D721Med (cell line): ENCODE measurements at places on chromosomes 12 and 14.

DNA sequence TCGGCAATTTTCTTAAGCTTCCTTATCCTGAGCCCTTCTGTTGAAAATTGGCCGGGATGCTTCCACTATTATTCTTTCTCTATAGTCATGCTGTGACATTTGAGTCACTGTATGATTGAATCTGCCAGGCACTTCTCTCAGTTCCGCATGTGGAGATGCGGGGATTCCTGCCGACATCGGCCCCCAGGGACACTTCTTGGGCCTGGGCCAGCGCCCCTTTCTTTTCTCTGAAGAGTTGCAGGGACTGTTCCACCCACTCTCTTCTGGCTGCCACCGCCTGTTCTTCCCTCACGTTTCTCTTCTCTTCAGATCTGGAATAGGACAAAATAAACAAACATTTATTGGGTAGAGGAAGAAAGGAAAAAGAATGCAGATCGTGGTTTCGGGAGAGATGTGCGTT, 310.1 kb downstream of the ETNK1 start:
- DNase-seq, result no peak

GRCh38 chr12:27332407-27332713, 276 bp upstream of the BMAL2 start:
- DNase-seq, result no peak

GRCh38 chr12:64808110-64808509, 16.3 kb upstream of the TBC1D30 start:
- no peak for DNase-seq

GRCh38 chr14:64561631-64562030, 11.9 kb downstream of the PPP1R36 start:
- DNase-seq, result no peak

DNA sequence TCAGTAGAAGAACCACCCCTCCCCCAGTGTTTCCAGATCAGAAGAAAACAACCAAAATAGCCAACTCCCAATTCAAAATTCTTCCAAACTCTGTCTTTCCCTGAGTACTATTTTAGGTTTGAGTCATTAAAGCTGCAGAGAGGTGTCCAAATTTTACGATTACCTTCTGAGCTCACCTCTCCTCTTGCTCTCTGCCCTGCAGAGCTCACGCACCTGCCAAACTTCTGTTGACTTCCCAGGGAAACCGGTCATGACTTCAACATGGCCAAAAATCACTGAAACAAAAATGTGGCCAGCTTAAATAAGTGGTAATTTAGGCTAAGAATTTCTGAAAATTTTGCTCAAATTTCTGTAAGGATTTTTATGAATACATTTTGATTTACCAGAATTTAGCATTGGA, 70.9 kb upstream of the OTX2 start:
- DNase-seq, result no peak

DNA sequence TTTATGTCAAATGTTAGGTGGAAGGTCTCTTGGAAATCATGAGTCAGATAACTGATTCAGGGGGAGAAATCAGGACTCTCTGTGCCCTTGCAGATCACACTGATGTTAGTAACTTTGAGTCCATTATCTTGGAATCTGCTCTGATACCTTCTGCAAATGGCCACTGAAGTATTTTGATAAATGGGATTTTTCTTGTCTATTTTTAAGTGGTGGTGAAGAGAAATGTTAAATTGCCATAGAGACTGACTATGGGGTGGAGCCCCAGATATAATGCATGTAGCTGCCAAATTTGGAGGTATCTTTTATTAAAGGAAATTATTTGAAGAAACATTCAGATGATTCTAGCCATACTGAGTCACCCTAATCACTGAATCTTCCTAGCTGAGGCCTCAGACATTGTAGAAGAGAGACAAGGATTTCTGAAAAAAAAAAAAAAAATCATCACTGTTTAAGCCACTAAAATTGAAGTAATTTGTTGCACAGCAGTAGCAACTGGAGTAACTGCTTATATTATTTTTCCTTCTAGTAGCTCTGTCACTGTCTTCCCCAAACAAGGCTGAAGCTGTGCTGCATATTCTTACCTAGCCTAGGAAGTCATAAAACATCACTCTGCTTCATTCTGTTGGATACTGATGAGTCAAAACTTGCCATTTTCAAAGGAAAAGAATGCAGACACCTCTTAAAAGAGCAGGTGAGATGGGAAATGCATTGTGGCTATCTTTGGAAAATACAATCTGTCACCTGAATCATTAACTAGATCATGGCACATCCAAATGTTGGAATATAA, 36.0 kb upstream of the CLEC14A start:
- no peak for DNase-seq

DNA sequence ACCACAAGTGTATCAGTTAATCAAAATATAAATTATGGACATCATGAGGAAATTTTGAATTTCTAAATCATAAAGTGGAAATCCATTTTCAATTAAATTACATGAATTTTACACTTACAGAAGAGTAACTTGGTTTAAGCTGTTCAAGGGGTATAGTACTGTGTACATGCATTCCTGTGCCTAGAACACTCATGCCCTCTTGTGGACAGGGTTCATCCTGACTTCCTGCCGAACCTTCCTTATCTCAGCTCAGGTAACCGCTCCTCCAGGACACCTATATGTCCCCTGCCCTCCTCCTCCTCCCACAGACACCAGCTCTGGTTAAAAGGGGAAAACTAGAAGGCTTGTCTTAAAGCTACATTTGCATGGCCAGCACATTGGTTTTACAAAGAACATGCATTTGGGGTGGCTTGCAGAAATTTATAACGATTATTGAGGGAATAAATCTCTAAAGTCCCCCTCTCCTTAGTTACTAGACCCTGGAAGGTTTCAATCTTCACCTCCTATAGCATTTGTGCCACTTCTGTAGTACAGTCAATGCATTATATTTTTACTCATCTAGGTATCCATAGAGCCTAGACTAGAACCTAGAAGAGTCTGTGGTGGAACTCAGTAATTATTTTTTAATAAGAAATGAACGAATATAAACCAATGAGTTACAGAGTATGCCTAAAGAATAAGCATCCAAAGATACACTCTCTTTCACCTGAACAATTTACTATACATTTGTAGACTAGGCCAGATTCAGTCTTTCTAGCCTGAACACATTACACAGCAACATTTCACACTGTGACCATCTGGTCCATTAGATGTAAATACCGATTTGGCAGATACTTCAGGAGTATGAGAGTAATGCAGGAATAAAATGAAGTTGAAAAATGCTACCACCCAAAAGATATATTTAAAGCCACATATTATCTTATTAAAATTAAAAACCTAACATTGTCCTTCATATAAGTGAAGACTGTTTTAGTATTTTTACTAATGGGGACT, 345.6 kb downstream of the PAWR start:
- no peak for DNase-seq

- no peak for DNase-seq
These were observed 477.1 kb upstream of the GARIN6 start for GRCh38 chr12:99170461-99170860.

DNA sequence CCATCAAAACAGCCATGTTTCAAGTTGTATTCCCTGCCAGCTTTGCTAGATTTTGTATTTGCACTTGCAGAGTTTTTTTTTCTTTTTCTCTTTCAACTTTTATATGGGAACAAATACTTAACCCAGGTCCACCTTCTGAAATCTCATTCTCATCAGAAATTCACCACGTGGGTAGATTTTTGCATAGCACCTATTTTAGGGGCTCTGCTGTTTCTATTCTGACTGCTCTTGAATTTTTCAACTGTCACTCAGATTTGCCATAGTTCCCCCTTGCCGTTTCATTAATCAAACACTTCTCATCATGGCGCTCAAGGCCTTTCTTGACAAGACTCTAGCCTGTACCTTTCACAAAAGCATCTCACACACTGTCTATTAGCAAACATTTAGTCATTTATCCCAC, 767.2 kb downstream of the VRK1 start:
- DNase-seq, result no peak

DNA sequence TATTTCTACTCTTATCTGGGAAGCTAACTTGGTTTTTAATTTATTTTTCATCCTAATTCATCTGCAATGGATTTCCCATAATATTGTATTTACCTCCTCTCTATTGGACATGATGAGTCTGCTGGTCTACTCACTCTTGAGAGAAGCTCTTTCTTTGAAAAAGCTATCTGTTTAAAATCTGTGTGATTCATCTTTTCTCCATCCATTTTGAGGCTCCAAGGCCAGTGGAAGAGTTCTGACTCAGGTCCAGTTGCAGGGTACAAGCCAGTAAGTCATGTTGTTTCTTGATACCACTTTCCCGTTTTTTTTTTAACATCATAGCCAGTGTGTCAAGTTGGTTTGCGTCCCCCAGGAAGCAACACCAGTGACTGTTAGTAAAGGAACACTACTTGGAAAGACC, 160.3 kb upstream of the BMP4 start:
- DNase-seq, result no peak

GRCh38 chr14:85580536-85581140, 50.7 kb downstream of the FLRT2 start:
- DNase-seq, result no peak

DNA sequence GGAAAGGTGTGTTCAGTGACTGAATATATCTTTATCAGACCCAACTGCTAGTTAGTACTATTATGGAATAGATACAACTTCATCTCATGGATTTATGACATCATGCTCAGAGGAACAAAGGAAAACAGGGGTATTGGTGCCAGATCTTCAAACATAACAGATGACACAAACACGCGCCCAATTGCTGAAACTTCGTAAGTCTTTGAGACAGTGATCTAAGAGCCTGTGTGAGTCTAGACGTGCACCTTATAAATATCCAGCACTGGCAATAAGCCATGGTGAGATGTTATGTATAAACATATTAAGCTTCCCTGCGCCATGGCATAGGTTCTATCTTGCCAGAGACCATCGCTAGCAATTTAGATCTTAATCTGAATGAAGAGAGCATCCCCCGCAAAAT, 42.2 kb upstream of the NR2C1 start:
- DNase-seq, result no peak

DNA sequence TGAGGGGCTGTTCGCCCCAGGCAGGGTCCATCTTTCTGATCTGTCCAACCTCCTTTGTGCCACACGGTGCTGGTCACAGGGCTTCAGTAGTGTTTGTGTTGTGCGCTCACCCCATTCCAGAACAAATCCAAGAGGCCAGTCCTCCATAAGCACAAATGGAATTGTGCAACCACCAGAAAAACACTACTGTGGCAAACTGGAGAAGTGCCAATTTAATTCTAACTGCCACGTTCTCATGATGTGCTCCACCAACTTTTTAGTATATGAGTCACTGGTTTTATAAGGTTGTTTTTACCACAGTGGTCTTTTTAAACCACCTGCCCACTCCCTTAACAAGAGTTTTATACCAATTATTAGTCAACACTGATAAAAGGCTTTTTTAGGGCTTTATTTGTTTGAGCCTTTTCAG, 380.2 kb downstream of the NAV3 start:
- DNase-seq, result no peak

DNA sequence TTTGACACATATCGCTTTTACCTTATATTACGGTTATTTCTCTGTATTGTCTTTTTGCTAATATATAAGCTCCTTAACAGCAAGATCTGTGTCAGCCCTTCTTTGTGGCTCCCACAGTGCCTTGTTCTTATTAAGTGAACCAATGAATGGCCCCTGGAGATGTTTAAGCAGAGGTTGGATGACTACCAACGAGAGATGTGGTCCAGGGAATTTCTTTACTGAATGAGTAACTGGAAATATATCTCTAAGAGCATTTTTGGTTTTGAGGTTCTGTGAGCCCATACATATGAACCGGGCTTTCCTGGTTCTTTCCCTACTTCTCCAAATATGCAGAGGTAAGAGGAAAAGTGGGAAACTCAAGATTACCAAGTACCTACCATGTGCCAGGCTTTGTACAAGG, 23.5 kb downstream of the CALCOCO1 start:
- no peak for DNase-seq

- DNase-seq, result no peak
These were observed 45.1 kb downstream of the AKAP6 start for GRCh38 chr14:32374155-32374554.

GRCh38 chr14:70642303-70643235, 853 bp downstream of the TTC9 start:
- no peak for DNase-seq

GRCh38 chr14:52061890-52062289, 7.0 kb downstream of the NID2 start:
- no peak for DNase-seq
